ENCODE measurements at places on chromosomes 12 and 14.
A peak's percentile ranks its signal among the peaks of the same experiment; 100 is the strongest.

GRCh38 chr14:60087668-60088067 is 4.1 kb upstream of the PCNX4 start:
- DNase-seq: no peak

DNA sequence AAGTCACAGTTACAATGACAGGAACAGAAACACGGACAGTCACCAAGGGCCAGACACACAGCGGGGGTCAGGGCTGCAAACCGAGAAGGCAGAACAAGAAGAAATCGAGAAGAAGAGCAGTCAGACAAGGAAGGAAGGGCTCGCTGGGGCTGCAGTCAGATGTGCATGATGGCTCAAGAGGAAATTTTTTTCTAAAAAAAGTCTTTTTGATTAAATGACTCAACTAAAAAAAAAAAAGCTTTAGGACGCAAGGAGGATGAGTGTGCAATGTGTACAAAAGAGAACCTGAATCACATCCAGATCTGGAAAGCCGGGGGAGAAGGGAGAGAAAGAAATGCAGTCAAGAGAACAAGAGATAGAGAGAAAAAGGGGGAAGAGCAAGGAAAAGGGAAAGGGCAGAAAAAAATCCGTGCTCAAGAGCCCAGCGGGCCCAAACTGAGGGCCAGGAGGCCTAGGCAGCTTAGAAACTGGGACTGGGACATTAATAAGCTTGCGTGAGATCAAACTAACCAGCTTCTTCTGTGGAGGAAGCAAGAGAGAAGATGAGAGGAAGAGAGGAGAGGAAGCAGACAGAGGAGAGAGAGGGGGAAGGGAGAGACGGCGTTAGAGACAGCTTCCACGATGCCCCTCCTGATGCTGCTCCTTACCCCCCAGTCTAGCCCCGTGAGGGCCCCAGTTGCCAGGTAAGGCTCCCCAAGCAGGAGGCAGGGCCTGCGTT is 6.7 kb downstream of the IFFO1 start:
- DNase-seq: no peak

DNA sequence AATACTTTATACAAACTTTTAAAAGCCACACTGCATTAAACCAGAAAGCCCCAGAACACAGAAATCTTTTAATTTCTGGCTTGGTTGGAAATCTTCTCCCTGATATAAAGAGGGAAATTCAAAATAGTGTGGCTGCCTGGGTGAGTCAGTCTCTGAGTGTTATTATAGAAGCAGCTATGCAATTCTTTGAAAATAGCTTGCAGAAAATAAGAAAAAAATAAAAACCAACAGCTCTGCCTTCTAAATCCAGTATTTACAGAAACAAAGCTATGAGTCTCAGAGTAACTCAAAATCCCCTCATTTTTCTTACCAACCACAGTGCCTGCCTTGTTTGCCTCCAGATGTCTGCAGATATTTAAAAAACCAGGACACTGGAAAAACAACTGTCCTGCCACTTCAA is 68.6 kb upstream of the FERMT2 start:
- no peak for DNase-seq

DNA sequence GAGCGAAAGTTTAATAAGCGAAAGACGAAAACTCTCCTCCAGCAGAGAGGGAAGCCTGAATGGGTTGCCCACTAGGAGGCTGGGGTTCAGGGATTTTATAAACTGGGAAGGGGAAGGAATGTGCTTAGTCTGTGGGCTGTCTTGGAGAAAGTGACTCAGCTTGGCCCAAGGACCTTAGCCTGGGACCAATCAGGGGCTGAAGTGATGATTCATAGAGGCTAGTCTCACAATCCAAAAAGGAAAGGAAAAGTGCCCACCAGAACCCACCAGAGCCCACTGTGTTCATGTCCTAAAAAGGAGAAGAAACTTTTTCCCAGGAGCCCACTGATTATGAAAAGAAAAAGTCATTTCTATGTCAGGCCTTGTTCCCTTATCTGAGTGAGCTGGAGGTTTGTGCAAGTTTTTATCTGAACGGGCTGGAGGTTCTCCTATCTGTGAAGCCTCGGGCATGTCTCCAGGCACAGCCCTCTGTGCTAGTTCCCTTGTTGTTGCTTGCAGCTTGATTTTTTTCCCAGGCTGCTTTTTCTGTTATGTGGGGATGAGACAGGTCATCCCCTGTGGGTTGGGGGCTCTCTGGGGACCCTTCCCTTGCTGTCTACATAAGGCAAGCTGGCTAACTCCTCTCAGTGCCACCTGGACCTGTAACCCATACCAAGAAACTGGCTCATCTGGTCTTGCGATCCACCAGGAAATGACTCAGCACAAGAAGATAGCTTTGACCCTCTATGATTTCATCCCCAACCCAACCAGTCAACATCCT is 8.3 kb upstream of the GOLGA5 start:
- DNase-seq: no peak

DNA sequence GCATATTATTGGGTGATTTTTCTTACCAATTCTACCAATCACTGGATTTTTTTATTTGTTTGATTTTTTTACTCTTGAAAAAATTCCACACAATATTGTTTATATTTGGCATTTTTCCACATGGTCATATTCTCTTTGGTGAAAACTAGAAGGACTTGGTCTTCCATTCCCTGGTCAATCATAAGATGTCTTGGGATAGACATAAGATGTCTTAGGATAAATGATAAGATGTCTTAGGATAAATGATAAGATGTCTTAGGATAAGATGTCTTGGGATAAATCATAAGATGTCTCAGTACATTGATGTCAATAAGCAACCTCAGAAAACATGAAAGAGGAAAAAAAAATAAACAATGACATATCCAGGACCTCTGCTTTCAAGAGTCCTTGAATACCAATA is 309.1 kb downstream of the LRFN5 start:
- DNase-seq: no peak

DNA sequence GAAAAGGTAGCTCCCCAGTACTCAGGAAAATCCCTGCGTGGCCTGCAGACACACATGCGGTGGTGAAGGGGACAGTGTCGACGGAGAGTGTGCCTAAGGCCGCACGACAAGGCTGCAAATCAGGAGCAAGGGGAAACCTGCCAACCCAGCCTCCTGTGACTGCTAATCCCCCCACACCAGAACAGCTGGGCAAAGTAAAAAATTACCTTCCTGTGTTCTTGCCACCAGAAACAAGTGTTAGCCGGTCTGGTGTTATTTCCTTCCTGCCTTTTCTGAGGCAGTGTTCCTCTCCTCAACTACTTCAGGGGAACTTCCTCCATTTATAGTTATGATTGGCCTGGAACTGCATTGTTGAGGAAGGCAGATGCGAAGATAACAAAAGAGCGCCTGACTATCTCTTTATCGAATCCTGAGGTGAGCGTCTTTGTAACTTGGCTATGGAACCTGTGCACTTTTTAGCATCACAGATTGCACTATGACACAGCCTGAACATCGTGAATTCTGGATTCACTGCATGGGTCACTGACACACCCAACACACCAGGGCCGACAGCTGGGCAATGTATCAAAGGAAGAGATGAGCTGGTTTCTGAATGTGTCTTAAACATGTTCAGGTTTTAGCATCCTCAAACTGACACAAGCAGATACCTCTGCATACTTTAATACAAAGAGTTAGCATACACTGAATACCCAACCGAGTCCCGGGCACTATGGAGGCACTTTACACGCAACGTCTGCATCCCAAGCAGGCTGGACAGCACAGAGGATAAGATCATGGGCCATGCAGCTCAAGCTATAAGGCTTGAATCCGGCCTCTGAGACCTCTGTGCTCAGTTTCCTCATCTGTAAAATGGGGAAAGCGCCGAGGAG is 28.9 kb downstream of the SLC15A4 start:
- DNase-seq: no peak

DNA sequence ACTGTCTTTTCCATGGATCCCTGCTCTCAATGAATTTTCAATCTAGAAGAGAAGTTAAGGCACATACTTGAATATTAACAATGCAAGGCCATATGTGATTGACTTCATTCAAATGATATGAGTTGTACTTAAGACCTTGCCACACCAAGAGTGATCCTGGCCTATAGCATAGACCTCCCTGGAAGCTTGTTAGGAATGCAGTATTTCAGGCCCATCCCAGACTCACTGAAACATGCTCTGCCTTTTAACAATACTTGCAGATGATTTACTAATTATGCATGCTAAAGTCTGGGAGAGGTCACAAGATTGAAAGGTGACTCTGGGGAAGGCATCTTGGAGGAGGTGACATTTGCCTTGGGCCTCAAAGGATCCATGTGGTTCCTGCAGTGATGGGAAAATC is 43.2 kb downstream of the RFX4 start:
- DNase-seq: no peak

DNA sequence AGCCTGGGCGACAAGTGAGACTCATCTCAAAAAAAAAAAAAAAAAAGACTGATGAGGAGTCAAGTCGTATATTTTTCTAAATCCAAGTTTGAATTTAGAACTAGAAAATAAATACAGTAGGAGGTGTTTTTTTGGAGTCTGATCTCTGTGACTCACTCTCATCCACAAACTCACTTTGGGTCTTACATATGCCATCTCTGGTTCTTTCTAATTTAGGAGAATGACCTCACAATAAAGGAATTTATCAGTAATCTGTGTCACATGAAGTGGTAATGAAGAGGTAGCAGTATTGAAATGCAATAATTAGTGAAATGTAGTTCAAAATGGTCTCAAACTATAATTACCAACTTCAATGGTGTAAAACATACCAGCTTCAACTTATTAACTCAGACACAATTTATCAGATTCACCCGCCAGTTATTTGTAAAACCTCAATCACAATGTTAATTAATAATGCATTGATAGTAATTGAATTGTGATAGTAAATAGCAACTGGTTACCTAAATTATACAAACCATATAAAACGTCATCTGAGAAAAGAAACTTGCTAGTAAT is 4.4 kb upstream of the CFL2 start:
- no peak for DNase-seq

- no peak for DNase-seq
These were observed 12.5 kb upstream of the TEX22 start for GRCh38 chr14:105385698-105386365.

- DNase-seq: no peak
These were observed 16.3 kb downstream of the RAPGEF3 start for GRCh38 chr12:47742253-47742825.

- no peak for DNase-seq
These were observed 79.9 kb upstream of the LHX5 start for GRCh38 chr12:113551563-113551962.

DNA sequence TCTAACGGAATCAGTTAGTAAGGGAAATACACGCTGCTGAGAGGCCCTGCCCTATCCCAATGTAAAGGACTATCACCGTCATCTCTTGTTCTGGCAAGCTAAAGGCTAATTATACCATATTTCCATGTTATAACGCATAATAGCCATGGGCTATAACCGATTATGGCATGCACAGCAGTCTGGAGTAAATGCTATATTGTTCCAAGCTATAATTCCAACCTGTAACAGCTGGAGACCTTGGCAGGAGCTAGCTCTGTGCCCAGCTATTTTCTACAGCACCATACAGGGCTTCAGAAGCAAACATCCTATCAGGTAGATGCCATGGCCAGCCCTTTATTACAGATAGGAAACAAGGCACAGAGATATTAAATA is 26.3 kb downstream of the SYNE3 start:
- DNase-seq: peak; percentile 13

GRCh38 chr12:77592836-77593235 is 237.9 kb upstream of the NAV3 start:
- no peak for DNase-seq

DNA sequence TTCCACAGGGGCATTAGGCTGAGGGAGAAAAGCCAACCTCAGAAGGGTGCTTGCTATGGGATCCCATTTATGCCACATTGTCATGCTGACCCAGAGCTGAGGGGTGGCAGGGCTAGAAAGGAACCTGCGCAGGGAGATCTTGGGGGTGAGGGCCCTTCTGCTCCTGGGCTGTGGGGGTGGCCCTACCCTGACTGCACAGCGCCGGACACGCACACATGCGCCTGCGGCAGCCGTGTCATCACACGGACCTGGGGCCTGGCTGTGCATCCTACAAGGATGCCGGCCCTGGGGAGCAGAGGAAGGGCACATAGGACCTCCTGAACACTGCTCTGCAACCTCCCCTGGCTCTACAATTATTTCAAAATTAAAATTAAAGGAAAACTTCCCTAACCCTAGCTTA is 6.9 kb downstream of the CDCA4 start:
- no peak for DNase-seq

DNA sequence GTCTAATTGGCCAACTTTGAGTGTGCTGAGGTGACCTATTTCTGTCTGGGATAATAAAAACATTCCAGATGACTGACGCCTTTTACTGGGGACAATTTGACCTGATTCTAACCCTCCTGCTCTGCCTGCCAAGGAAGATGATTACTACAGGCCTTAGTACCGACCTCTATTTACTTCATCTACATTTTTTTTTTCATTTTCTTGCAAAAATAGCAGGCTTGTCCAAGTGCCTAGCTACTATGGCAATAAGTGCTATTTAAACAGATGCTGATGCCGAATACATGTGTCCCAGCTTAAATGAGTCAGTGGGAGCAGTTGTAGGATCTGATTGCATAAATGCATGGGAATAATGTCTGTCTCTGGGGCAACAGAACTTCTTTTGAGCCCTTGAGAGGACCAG is 254.3 kb downstream of the RGS6 start:
- no peak for DNase-seq

- DNase-seq: no peak
These were observed 164.2 kb upstream of the CLEC14A start for GRCh38 chr14:38420048-38420447.

DNA sequence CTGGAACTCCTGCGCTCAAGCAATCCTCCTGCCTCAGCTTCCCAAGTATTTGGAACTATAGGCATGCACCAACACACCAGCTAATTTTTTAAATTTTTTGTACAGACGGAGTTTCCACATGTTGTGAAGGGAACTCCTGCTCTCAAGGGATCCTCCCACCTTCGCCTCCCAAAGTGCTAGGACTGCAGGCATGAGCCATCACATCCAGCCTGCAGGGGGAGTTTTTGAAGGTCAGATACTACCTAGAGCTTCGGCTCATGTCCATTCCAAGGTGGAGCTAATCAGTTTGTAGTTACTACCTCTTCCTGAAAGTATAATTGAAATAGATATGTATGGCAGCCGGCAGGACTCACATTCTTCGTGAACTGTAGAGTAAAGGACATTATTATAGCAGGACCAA is 3.7 kb upstream of the TAS2R19 start:
- no peak for DNase-seq

DNA sequence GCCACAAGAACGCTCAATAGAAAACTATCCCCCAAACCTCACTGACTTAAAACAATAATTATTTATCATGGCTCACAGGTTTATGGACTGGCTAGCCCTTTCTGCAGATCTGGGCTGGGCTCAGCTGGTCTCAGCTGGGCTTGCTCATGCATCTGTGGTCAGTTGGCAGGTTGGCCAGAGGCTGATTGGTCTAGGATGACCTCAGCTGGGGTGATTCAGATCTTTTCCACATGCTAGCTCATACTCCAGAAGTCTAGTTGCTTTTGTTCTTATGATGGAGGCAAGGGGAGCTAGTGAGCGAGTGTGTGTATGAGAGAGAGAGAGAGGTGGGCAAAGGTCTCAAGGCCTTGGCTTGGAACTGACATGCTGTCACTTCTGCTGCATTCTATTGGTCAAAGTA is 181.2 kb upstream of the NRXN3 start:
- DNase-seq: no peak

DNA sequence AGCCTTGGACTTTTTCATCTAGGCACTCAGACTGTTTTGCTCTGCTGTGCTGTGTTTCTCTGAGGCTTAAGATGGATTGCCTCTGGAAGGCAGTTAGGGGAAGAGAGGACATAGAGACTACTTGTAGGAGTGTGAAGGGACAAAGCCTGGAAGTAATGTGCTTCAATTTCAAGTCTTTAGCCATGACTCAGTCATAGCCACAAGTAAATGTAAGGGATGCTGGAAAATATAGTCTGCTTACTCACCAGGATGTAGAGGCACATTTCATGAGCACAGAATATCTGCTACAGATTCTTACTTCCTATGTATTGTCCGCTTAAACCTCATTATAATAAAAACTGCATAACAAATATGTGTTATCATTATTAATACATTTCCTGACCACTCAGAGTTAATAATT is 794.3 kb upstream of the NOVA1 start:
- DNase-seq: no peak

Measured in NCI-H1417 treated with DMSO at 0.1 percent for 48 hours (cell line).